ENCODE measurements at places on chromosomes 16 and 17.

DNA sequence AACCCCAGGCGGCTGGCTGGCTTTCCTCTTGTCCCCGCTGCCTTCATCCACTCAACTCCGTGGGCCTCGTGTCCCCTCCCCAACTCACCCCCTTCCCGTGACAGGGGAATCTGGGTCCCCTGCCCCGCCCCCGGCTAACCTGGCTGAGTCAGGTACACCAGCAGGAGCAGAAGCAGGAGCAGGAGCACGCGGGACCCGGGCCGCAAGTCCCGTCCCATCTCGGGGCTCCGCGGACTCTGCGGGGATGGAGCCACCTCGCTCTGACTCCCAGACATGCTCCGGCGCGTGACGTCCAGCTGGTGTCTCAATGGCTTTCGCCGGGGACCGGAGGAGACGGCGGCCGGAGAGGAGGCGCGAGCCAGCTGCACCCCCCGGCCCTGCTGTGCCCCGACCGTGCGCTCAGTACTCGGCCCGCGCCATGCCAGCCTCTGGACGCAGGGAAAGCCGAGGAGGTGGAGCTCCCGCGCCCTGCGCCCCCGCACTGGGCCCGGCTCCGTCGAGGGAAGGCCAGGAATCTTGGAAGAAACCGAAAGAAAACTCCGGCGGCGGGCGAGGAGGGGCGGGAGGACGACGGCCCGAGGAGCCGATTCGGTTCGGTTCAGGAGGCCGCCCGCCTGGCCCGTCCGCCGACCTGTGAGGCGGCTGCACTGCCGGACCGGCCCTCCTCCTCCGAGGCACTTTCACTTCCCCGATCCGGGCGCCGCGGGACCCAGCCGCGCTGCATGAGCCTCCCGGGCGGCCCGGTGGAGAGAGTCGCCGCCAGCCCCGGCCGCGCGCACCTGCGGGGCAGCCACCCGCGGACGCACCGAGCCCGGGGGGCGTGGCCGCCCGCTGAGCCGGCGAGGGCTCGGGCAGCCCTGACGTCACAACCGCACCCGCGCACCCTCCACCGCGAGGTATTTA lies at the start of the genes CXCL16 and ZMYND15:
CXCL16 (minus strand) TSS at position 807 of the 903 bp plus-strand sequence; CDS start at position 218, 589 bp downstream.
ZMYND15 (plus strand) TSS at position 712 of the 903 bp plus-strand sequence. CDS start 716 bp downstream, outside the sequence.
- peak; percentile 81 for DNase-seq

DNA sequence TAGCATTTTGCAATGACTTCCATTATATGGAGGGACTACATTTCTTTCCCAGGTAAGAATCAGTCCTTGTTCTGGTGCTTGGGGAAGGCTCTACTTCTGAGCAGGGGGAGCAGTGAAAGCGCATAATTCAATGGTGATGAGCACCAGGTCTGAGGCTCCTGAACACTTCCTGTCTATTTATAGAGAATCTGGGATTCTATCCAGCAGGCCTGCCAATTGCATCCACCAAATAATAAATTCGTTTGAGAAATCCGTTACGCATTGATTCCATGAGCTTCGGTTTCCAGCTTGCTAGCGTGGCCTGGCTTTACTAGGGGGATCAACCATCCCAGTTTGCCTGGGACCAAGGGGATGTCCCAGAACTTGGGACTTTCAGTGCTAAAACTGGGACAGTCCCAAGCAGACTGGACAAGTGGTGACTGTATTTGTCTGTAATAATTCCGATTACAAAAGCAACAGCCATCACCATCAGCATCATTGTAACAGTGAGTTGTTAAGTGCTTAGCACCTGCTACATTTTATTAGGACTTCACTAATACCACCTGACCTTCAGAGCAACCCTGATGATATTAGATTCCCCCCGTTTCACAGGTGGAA lies 349.9 kb downstream of the MAF start:
- no peak for DNase-seq

DNA sequence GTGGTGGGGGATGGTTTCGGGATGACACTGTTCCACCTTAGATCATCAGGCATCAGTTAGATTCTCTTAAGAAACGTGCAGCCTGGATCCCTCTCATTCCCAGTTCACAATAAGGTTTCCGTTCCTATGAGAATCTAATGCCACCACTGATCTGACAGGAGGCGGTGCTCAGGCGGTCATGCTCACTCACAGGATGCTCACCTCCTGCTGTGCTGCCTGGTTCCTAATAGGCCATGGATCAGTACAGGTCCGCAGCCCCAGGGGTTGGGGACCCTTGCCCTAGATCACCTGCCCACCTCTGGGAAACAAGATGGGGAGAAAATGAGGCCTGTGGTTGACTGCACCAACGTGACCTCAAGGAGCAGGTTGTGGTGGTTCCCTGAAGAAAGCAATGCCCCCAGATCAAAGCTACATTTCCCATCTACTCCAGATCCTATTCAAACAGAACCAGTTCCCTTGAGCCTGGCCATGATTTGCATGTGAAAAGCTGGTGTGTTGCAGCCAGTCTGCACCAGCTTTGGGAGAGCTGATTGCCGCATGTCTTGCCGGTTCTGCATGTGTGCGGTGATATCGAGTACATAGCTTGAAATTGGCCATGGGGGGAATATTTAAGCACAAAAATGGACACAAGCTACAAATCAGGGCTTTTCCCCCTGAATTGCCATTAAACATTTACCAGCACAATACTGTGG lies 183.2 kb upstream of the HSBP1 start:
- DNase-seq = no peak

- DNase-seq = peak; percentile 67
These were observed 36.2 kb upstream of the MAP3K14 start for GRCh38 chr17:45353043-45353442.

- no peak for DNase-seq
These were observed 211.7 kb upstream of the CHMP6 start for GRCh38 chr17:80779961-80780380.

DNA sequence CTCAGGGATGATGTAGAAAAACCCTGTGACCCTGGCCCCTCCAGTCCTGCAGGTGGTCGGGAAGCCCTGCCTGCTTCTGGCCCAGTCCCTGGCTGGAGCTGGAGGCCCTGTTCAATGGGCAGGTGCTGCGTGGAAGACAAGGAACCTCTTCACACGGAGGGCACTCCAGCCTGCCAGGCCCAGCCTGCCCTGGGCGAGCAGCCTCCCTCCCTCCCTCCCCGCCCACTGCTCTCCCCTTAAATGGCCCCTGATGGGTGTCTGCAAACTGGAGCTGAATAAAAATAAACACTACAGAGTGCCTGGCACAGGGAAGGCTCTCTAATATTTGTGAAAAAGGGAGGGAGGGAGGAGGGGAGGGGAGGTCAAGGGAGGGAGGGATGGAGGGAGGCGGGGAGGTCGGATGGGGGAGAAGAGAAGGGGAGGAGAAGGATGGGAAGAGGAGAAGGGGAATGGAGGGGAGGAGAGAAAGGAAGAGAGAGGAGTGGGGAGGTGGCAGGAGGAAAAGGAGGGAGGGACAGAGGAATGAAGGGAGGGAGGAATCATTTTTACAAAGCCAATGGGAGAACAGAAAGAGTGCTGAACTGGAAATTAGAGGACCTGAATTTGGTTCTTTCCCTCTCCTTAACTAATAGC lies 222.8 kb upstream of the TNRC6C start:
- DNase-seq = no peak

DNA sequence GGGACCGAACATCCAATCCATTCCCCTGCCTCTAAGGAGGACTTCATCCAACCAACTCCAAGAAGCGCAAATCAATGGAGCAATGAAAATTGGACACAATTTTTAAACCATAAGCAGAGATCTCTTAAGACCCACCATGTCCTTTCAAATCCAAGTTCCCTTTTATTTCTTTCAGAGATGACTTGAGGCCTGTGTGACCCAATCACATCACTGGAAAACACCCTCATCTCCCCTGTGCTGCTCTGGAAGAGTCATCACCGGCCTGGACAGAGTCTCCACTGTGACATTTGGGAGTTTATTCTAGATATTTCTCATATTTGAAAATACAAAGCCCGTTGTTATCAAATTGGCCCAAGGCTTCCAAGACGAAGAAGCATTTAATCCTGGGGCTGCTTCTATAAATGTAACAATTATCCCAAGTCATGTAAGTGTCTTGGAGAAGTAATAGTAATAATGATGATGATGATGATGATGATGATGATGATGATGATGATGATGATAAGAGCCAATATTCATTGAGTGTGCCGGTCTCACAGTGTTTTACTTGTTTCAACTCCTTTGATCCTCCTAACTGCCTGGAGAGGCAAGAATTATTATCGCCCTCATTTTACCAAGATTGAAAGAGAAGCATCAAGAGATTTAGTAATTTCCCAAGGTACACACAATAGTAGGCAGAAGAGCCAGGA lies 72.1 kb downstream of the COPRS start:
- DNase-seq = no peak

DNA sequence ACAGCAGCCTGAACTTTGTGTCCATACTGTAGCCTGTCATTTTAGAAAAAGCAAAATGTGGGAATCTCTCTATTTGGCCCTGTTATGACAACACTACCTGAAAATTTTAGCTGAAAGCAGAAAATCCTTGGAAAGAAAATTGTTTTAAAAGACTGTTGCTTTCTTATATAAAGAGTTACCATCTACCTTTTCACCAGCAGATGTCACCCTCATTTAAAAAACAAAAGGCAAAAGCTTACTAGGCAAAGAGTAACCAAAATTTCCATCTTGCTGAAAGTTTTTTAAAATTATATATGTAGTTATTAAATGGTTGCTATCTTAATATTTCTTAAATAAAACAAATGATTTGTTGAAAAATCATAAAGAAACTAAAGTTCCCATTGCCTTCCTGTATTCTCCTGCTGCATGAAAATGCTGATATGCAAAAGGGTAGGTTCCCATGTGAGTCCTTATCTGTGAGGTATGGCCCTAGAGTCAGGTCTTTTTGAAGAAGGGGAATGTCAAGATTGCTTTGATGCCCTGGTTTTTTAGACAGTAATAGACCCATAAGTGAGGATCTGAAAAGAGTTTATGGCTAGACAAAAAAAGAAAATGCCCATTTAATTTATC lies 61.0 kb downstream of the TNRC6C start:
- no peak for DNase-seq

GRCh38 chr16:27214084-27214961 lies 11.0 kb downstream of the KDM8 start:
- no peak for DNase-seq

DNA sequence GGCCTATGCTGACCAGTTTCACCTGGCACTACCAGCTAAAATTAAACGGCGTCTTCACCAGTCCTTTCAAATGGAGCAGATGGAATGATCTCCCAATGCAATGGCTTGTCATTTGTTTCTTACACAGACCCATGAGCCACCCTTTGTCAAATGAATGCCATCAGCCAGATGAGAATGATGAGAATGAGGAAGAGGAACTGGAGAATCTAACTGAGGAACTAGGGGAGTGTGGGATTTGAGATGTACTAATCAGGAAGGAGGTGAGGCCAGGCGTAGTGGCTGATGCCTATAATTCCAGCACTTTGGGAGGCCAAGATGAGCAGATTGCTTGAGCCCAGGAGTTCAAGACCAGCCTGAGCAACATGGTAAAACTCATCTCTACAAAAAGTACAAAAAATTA lies 116.4 kb downstream of the HS3ST3A1 start:
- no peak for DNase-seq

GRCh38 chr17:4409659-4410058 lies 24.1 kb upstream of the SPNS3 start:
- no peak for DNase-seq

DNA sequence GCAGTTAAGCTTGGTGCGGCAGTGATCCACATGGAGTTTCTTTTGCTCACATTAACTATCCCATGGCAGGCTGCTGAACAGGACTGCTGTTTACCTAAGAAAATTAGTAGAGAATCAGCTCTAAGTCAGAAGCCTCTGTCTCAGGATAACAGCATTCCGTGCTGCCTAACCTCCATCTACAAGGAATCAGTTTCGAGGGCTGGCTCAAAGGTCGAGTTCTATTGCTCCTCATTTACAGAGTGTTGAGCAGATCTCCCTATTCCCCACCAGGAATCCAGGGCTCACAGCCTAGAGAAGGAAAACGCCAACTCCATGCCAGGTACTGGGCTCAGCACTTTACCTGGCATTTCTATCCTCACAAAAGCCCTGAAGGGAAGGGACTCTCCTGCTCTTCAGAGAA lies 9.9 kb downstream of the GINS2 start:
- DNase-seq = no peak

- DNase-seq = peak; percentile 45
These were observed 45.4 kb downstream of the STH start for GRCh38 chr17:46044286-46044928.

- no peak for DNase-seq
These were observed 83.4 kb downstream of the ASIC2 start for GRCh38 chr17:33209671-33210070.

- DNase-seq = peak; percentile 80
These were observed 1.9 kb upstream of the NFAT5 start for GRCh38 chr16:69563605-69564580.

DNA sequence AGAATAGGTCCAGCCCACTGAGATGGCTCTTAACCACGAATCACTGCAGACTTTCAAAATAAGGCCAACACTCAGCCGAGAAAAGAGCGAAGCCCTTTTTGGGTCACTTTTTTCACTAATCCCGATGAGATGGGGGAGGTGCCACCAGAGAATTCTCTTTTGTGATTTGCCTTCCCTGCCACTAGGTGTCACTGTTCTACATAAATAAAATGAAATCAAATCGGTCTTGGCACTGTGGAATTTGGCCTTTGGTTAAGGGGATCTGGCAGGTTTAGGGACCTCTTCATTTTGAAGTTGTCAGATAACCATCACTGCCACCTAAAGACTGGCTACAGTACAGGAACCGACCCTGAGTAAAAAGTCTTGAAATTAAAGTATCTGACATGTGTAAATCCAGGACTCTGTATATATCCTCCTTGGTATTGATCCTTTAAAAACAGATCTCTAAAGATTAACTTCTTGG lies 147.0 kb downstream of the HS3ST4 start:
- no peak for DNase-seq

DNA sequence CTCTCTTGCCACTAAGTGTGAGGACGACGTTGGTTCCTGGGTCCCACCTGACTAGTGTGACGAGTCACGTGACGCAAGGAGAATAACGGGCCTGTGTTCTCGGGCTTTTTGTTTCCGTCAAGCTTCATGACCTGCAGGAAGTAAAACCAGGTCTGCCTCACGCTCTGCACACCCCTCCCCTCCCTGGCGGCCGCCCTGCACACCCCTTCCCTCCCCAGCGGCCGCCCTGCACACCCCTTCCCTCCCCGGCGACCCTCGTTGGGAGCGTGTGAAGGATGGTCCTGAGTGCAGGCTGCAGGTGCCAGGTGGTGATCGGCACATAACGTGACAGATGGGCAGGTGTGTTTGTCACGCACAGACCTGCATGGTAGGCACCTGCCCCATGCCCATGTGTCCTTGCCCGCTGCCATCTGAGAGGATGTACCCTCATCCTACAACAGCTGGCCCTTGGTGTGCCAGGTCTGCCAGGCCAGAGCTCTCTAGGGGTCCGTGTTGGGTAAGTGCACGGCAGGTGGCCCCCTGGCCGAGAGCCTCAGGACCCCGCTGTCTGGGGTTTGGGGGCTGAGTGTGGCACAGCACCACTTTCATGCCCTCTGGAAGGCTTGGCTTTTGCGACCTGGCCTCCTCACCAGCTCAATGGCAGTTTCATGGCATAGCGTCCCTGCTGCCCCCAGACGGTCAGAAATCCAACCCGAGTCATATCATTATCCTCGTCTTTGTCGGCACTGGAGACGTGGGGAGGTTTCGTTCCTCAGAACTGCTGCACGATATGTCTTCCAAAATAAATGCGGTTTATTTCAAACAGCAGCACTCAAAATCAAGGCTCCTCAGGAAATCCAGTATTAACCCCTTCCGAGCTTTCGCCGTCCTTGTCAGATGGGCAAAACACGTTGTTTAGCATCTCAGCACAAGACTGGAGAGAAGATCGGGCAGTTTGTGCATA lies 191.8 kb upstream of the CHMP6 start:
- DNase-seq = no peak

- no peak for DNase-seq
These were observed 42.1 kb upstream of the RPH3AL start for GRCh38 chr17:394718-395095.

All from CD4-positive, alpha-beta T cell treated with Interleukin-15 for 1 hour (primary cell).